ENCODE measurements at places on chromosomes 2 and 18. TPM values are rescaled to one million over a fixed set of nuclear protein-coding genes. Genes with fewer than 3 reads are reported as not detected.

Gene TAF4B
- polyA plus RNA-seq = 0.38 TPM

Gene PLEKHH2
- polyA plus RNA-seq = 0.10 TPM

- DNase-seq = no peak
Measured at GRCh38 chr2:2501454-2502200, 170.6 kb upstream of the MYT1L start.

GRCh38 chr18:73340135-73340977 lies 472.6 kb upstream of the NETO1 start:
- no peak for DNase-seq

DNA sequence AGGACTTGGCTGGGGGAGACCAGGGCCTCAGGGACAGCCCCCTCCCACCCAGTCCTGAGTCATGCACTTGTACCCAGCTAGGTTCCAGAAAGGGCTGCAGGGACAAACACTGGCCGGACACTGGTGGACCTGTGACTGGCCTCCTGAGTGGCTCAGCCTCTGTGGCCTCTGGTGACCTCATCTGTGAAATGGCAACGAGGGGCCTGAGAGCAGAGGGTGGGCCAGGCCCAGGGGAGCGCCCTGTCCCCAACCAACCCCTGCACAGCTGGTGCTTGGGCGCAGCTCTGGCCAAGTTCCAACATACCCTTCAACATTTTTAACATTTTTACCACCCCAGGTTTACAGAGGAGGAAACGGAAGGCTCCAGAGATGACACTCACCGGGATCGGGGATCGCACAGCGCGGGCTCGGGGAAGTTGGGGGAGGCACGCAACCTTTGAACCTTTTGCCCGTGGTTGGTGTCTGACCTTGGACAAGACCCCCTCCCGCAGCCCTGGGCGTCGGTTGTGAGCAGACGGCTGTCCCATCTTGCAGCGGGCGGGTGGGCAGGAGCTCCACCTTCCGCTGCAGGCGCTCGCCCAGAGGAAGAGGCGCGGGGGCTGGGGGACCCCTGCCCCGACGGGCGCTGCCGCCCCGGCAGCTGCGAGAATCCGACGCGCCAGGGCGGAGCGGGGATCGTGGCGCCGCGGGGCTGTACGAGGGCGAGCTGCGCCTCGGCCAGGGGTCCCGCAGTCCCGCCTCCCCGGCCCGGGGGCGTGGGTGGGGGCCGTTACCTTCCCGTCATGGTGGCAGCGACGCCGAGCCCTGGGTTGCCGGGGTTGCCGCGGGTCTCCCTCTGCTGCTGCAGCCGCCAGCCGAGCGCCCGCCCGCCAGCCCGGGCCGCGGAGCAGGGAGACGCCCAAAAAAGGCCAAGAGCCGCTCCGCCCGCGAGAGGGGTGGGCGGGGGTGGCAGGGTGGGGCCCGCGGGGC lies 805 bp downstream of the LIMS2 start:
- no peak for DNase-seq

- DNase-seq = no peak
Measured at GRCh38 chr2:86049529-86049928, 56.2 kb downstream of the POLR1A start.

DNA sequence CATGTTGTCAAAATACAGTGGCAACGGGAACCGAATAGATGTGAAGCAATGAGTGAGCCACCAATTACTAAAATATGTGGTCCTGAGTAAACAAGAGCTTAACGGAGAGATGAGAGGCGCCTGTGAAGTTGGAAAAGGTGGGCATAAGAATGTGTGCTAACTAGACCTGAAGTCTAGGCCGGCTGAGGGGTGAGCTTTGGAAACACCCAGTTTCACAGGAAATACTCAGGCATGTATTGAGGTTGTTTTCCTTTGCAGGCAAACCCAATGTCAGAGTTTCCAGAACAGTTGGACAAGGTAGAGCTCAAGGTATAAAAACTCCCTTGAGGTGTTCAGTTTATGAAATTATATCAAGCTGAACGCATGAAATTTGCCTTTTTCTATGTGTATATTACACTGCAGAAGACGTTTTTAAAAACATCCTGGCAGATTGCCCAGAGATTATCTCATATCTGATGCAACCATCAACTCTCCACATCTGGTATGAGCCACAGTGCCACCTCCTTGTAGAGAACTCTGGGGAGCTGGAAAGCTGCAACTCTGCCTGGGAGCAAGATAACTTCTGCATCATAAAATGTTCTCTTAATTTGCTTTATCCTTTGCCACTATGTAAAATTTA lies 3.9 kb upstream of the WDSUB1 start:
- no peak for DNase-seq

DNA sequence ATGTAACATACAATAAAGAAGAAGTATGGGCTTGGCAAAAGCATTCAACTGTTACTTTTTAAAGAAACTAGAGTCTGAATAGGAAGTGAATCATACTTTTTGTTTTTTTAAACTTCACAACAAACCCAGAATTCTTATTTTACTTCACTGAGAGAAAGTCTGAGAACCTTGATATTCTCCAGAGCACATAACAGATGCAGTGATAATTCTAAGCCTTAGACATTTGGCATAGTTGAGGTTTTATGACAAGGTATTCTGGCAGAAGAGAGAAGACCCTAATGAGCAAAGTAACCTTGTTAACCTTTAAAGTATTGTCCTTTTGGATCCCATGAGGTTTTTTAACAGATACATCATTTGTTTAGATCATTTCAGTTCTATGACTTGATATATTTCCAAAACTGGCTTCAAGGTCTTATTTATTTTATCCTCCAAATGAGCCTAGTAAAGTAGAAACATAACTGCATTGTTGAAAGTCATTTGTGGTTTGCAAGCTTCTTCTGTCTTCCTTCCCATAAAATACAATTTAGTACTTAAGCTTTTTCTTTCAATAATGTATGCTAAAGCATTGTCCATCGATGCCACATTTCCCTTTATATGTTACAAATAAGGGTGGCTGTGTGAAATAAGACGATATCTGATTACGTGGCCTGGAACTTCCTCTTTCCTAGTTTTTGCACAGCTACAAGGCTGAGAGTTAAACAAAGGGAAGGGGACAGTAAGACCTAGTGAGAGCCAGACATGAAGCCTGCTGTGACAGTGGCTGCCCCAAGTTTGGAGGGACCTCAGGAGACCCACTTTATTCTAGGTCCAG lies 86.1 kb upstream of the ITPRID2 start:
- DNase-seq = no peak

DNA sequence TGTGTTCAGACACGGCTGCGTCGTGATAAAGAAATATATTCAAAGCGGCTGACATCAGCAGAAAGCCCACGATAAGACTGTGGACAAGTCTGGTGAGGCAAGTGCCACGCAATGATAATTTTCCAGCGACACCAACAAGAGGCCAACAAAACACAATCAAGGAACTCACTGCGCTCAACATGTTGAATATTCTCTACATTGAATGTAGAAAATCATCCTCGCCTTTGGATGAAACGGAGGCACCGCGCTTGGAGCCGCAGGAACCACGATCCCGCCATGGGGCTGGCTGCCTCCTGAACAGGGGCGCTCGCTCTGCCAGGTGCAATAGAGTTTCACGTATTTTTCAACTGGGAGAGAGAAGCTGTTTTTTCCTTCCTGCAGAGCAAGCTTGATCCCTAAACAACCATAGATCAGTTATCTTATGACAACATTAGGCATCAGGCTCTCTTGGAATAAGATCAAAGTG lies 220.3 kb downstream of the ATAD2B start:
- DNase-seq = no peak

DNA sequence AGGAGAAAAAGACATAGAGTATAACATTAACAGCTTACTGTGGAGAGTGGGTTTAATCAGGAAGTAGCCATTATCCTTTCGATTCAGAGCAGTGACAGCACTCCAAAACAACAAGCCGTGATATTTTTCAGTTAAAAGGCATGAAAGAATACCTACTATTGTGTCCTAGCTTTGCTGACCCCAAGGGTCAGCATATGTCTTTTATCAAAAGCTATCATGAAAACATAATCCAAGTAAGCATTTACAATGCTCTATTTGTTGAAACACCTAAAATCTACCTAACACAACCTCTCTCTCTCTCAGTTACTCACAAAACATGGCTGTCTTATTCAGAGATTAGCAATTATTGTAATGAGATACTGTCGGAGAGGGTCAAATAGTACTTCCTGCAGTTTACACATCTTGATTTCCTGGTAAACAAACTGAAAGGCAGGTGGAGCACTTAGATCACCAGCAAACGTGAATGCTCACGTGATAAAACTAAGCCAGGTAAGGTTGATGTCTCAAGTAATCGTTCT lies 100.0 kb downstream of the BAZ2B start:
- no peak for DNase-seq

- no peak for DNase-seq
Measured at GRCh38 chr2:18903750-18904149, 314.4 kb upstream of the NT5C1B start.

- DNase-seq = no peak
Measured at GRCh38 chr18:47720741-47721140, 209.7 kb downstream of the SMAD2 start.
